ENCODE measurements at places on chromosomes 2 and 18.

DNA sequence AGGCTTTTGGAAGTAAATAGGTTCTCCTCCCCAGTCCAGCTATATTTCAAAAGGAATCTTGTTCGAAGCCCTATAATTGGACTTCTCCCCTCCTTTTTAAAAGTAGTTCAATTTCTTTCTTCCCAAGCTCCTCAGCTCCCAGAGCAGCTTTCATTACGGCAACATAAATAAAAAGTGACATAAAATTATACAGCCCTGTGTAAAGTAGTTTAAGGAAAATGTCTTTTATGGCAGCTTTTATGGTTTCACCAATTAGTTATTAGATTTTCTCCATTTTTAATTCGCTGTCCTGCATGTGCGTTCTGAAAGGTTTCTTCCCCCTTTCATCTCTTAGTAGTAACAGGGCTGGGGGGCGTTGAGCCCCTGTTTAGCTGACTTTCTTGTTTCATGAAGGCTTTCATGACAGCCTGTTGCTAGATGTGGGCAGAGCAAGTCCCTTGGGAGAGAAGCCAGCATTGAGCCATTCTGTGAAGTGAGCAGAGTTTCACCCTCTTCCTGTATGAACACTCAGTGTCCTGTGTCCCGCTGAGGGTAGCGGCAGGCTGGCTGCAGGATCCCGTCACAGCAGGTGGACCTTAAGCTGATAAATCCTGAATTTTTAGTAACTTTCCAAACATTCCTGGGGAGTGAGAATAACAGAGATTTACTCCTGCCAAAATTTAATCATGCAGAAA, 229.7 kb upstream of the SPRED2 start:
- DNase-seq = no peak

- DNase-seq = no peak
Measured at GRCh38 chr2:148237911-148238310, 217.0 kb downstream of the MBD5 start.

GRCh38 chr2:39975476-39976020, 196.5 kb upstream of the THUMPD2 start:
- DNase-seq = no peak

- DNase-seq = no peak
Measured at GRCh38 chr2:14975381-14975780, 342.9 kb downstream of the LRATD1 start.

All from activated CD8-positive, alpha-beta memory T cell treated with anti-CD3 and anti-CD28 coated beads, Interleukin-2, amount 50 U/mL, for 4 hours (primary cell).